ENCODE measurements at places on chromosomes 12 and 14.

DNA sequence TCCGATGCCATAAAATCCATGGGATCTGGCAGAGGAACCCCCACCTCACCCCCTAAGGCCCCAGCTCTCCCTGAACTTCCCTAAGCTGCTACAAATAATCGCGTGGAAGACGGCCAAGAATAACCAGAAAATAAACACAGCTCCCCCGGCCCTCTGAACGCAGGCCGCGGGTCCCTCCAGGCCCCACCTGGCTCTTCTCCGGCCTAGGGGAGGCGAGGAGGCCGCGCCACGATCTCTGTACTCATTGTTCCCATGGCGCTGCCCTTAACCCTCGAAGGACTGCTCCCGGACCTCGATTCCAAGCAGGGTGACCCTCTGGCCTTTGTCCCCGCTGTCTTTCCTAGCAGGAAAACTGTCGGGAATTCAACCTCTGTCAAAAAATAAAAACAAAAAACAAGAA is 33.9 kb upstream of the TBX5 start:
- DNase-seq, result no peak

- no peak for DNase-seq
Measured at GRCh38 chr14:61591862-61592261, 103.5 kb upstream of the HIF1A start.

DNA sequence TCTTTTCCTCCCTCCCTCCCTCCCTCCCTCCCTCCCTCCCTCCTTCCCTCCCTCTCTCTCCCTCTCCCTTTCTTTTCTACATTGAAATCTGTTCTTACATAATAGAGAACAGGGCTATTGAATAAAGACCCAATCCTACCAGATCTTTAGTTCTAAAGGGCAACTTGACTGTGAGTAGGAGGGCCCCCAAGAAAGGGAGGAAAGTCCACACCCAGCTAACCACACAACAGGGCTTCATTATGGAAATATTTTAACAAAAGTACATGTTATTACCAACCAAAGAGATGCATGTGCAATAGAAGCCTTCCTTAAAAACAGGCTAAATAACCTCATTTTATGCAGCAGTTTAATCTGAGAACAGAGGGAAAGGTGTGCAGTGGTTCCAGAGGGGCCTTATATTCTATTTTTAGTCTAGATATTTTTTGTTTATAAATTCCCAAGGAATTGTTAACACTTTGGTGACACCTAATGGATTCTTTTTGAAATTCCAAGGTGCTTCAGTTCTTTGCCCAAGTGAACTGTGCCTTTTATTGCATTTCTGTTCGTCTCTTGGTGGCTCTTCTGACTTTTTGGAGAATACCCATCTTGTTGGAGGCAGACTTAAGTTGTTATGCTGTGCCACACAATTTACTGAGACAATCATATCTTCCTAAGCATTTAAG is 63.0 kb downstream of the GNS start:
- no peak for DNase-seq

DNA sequence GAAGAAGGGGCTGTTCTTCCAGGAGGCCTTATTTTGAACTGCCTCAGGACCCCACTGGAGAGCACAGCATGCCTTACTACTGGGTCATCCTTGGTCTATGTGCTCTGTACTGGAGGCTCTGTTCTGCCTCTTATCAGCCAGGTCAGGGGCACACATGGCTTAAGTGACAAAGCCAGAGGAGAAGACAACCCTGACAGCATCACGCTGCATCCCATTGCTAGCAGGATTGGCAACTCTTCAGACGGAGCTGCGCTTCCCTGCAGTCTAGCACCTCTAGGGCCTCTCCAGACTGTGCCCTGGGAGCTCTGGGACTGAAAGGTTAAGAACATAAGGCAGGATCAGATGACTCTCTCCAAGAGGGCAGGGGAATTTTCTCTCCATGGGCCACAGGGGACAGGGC is 17.3 kb upstream of the TIGAR start:
- DNase-seq, result no peak

DNA sequence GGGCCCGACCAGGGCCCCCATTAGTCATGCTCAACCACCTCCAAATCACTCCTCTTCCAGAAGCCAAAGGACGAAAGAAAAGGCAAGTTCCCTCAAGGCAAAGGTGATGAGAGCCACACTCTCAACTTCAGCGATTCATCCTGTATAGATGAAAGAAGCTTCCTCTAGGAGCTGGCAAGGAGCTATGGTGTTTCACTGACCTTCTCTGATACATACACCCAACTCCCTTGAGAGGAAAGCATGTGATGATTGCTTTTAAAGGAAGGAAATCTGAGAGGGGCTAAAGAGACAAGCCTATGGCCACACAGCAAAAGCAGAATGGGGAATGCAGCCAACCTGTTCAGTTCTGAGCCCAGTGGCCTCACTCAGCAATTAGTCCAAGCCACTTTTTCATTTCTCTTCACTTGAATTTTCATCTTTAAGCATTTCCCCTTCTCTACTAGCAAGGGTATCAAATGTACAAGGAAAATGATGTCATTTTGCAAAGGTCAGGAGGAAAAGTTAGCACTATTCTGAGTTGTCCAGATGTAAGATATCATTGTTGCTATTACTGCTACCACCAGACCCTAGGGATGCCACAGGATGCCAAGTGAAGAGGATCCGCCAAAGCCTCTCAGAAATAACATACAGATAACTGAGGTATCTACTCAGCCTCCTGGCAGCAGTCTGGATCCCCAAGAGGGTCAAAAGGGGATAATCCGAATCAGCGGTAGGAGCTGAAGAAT is 82.5 kb downstream of the MAP3K9 start:
- DNase-seq, result no peak
